ENCODE measurements at places on chromosomes 1 and 21. TPM values are rescaled to one million over a fixed set of nuclear protein-coding genes. Genes with fewer than 3 reads are reported as not detected.

DNA sequence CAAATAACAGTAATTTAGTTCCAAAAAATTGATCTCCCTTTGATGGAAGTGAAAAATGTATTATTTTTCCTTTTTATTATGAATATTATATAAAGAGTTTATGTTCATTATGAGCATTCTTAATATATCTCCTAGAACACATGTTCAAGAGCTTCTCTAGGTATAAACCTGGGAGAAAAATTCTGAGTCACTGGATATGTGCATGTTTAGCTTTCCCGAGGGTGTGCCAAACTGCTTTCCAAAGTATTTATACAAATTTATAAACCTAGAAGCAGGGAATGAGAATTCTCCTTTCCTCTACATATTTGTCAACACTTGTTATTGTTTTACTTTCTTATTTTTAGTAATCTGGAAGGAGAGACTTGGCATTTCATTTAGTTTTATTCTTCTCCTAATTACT is 25.0 kb downstream of the XCL2 start:
- no peak for DNase-seq

DNA sequence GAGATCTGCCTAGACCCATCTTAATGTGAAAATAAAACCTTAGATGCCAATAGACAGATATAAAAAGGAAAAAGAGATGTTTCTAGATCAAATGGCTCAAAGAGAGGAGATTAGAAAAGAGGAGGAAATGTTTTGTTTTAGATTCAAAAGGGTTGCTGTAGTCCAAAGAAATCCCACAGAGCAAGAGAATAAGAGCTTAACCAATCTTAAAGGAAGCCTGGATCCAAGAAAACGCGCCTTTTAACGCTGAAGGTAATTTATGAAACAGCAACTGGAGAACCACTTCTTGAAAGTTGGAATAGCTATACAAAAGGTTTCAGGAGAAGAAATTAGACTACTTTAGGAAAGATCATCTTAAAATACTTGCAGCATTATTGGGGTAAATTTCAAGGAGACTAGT is 298.8 kb downstream of the BRINP2 start:
- DNase-seq, result no peak

Gene DCST1
- not detected for total RNA-seq

Gene ILDR2
- total RNA-seq, result 0.29 TPM

Measured in mesenteric fat pad (tissue), 1 donor.